HCT116 (cell line): ENCODE measurements at places on chromosomes 7 and 10. TPM values are rescaled to one million over a fixed set of nuclear protein-coding genes. Genes with fewer than 3 reads are reported as not detected.

MRLN gene
- total RNA-seq, result not detected

ASZ1 gene
- total RNA-seq, result not detected

LIPJ gene
- not detected for total RNA-seq

SPDYE2 gene
- not detected for total RNA-seq

SNX13 gene
- total RNA-seq, result 33.4 TPM

LIPN gene
- not detected for total RNA-seq

SLC18A3 gene
- not detected for total RNA-seq

GRCh38 chr10:48575901-48576300 lies 29.0 kb downstream of the ARHGAP22 start:
- H3K27ac ChIP-seq, result no peak overlapping the region
- no peaks in the 10 kb centered on the region for H3K27me3 ChIP-seq
- H3K4me1 ChIP-seq, result no peaks in the 10 kb centered on the region
- no peaks in the 10 kb centered on the region for H3K36me3 ChIP-seq

- no peak overlapping the region for H3K4me3 ChIP-seq
- DNase-seq, result no peak
- H3K27me3 ChIP-seq, result no peaks in the 10 kb centered on the region
- H3K4me1 ChIP-seq, result no peaks in the 10 kb centered on the region
- no peaks in the 10 kb centered on the region for H3K36me3 ChIP-seq
- no peak overlapping the region for H3K27ac ChIP-seq
These were observed 155.9 kb upstream of the PHYHIPL start for GRCh38 chr10:59020502-59020901.

DNA sequence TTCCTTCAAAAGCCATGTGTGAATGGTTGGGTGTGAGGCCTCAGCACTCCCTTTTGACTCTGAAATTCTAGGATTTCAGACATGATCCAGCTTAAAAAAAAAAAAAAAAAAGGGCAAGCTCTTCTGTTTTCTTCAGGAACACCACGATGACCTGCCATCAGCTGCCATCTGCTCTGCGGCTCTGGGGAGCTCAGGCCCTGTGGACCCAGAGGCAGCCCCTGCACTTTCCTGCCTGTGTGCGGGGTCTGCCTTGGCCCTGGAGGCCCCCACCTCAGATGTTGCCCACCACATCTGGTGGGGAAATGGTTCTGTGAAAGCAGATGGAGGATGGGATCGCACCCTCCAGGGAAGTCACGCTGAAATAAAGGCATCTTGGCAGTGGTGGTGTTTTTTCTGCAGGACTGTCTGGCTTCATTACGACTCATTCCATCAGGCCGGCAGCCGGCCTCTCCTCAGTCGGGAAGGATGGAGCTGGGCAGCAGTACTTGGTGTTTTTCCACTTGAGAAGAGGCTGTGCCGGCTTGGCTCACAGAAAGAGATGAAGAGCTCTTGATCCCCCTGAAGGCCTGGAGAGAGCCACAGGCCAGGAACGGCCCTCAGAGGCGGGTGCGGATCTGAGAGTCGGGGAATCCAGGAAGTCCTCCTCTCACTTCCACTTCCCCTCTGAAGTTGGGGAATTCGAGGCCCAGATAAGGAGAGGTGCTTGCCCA lies 66.1 kb upstream of the AQP1 start:
- no peak for DNase-seq
- no peak overlapping the region for H3K4me3 ChIP-seq

DNA sequence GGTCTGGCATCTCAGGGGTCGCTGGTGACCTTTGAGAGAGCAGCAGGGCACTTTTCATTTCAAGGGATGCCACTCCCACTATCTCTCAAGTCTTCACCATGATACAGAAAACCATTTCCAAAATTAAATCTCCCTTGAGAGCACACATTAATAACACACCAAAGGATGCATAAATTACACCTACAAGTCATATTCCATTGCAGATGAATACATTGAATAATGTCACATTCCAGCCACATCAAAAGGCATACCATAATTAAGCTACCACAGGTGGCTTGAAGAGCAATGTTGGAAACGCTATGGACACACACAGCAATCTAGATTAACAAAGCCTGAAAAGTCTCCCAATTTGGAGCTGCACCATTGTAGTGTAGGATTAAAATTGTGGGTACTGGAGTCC lies 353.3 kb upstream of the ZMIZ1 start:
- H3K27ac ChIP-seq, result no peak overlapping the region
- no peak overlapping the region for H3K4me3 ChIP-seq
- DNase-seq, result no peak
- H3K4me1 ChIP-seq, result no peaks in the 10 kb centered on the region

DNA sequence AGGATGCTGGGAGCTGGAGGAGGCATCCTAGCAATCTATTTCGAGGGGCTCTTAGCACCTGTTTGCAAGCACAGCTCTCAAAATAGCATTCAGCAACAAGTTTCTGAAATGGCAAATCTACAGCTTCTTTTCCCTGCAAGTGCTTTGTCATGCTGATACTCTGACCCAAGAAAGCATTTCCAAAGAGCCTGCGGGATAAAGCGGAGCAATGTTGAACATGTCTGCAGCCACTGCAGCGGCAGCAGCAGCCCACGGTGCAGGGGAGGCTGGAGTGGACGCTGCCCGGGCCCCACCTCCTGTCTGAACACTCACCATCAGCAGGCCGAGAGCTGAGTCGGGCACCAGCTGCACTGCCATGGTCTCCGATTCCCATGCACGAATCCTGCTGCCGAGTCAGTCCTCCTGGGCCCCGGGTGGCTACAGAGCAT lies 964 bp downstream of the FRMD4A start:
- H3K27me3 ChIP-seq, result peaks cover 68% of the 10 kb centered on the region
- DNase-seq, result no peak
- no peaks in the 10 kb centered on the region for H3K4me1 ChIP-seq
- H3K36me3 ChIP-seq, result no peaks in the 10 kb centered on the region

DNA sequence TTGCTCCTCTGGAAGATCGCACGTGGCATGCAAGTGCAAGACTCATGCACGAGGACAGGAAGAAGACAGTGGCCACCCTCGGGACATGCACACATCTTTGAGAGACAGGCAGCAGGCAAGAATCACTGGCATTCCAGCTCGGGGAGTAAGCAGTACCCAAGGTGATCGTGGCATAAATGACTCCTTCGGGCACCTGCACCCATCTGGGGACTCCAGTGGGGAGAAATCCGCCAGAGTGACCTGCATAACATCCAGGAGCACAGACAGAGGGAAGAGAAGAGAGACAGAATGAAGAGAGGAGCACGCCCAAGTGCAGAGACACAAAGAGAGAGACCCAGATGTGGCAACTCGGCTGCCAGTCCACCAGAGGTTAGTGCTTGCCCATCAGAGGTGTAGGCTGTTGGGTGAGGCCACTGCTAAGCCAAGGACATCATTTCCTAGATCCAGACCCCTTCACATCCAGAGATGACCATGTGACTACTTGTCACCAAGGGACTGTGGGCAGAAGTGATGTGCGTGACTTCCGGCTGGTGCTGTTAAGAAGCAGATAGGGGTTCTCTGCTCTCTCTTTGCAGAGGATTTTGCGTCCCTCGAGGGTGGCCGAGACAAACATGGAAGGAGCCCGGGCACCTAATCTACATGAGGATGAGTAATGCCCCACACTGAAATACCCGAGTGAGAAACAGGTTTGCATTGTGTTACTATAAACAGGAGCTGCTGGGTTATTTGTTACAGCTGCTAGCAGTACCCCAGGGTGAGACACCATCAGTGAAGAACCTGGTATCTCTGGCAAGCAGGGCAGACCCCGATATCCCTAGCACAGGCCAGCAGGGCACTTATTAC lies 80.6 kb downstream of the VWA2 start:
- H3K4me3 ChIP-seq, result no peak overlapping the region
- no peak for DNase-seq
- no peaks in the 10 kb centered on the region for H3K36me3 ChIP-seq

- H3K4me1 ChIP-seq, result no peaks in the 10 kb centered on the region
- no peak overlapping the region for H3K4me3 ChIP-seq
- no peak overlapping the region for H3K27ac ChIP-seq
- no peaks in the 10 kb centered on the region for H3K27me3 ChIP-seq
- peaks cover 4% of the 10 kb centered on the region for H3K36me3 ChIP-seq
- no peak for DNase-seq
These were observed 31.5 kb downstream of the LMOD2 start for GRCh38 chr7:123687161-123687560.

GRCh38 chr10:31929261-31930022 lies 811 bp upstream of the ARHGAP12 start:
- DNase-seq, result no peak
- H3K4me3 ChIP-seq, result peak overlapping the region; percentile 81
- H3K4me1 ChIP-seq, result peaks cover 58% of the 10 kb centered on the region
- H3K27me3 ChIP-seq, result no peaks in the 10 kb centered on the region
- H3K27ac ChIP-seq, result peak overlapping the region; percentile 98
- H3K36me3 ChIP-seq, result no peaks in the 10 kb centered on the region

GRCh38 chr10:124717911-124718741 lies 26.1 kb downstream of the FAM53B start:
- H3K4me3 ChIP-seq, result no peak overlapping the region
- peaks cover 7% of the 10 kb centered on the region; the same call in 1 of the 2 replicates for H3K4me1 ChIP-seq
- no peaks in the 10 kb centered on the region for H3K27me3 ChIP-seq

- no peak for DNase-seq
- peaks cover 5% of the 10 kb centered on the region; the same call in 1 of the 2 replicates for H3K36me3 ChIP-seq
- no peak overlapping the region for H3K27ac ChIP-seq
- H3K27me3 ChIP-seq, result no peaks in the 10 kb centered on the region
- no peak overlapping the region for H3K4me3 ChIP-seq
These were observed 40.3 kb downstream of the RGS10 start for GRCh38 chr10:119502209-119502608.

DNA sequence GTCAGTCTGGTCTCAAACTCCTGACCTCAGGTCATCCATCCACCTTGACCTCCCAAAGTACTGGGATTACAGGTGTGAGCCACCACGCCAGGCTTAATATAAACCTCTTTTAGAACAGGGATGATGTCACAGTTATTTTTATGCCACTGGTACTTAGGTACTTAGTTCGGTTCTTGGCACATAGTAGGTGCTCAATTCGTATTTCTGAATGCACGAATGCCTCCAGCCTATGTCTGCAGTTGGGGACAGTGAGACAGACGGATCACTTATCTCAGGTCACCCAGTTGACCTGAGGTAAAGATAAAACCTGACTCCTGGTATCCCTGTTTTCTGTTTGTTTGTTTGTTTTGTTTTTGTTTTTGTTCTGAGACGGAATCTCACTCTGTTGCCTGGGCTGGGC lies 6.1 kb upstream of the NAT16 start:
- no peaks in the 10 kb centered on the region for H3K36me3 ChIP-seq
- DNase-seq, result no peak
- H3K4me1 ChIP-seq, result peaks cover 6% of the 10 kb centered on the region; the same call in 1 of the 2 replicates
- no peaks in the 10 kb centered on the region for H3K27me3 ChIP-seq
- H3K27ac ChIP-seq, result no peak overlapping the region

- H3K27me3 ChIP-seq, result no peaks in the 10 kb centered on the region
- H3K4me1 ChIP-seq, result peaks cover 73% of the 10 kb centered on the region
- H3K27ac ChIP-seq, result peak overlapping the region; percentile 16; the same call in 1 of the 2 replicates
- peaks cover 38% of the 10 kb centered on the region; the same call in 1 of the 2 replicates for H3K36me3 ChIP-seq
- H3K4me3 ChIP-seq, result no peak overlapping the region
These were observed 106.5 kb downstream of the TCF7L2 start for GRCh38 chr10:113056441-113057021.

DNA sequence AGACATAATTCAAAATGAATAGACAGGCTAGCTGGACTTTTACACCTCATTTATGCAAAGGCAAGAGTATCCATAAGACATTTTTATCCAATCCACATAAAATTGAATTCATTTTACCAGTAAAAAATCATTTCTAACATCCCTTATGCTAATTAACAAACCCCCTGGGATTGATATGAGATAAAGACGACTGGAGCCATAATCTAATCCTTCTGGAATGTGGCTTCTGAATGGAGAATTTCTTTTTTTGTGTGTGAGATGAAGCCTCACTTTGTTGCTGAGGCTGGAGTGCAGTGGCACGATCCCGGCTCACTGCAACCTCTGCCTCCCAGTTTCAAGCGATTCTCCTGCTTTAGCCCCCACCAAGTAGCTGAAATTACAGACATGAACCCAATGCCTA lies 90.4 kb downstream of the AKR1D1 start:
- no peaks in the 10 kb centered on the region for H3K27me3 ChIP-seq
- no peak overlapping the region for H3K27ac ChIP-seq

- no peak overlapping the region for H3K4me3 ChIP-seq
- H3K4me1 ChIP-seq, result no peaks in the 10 kb centered on the region
- DNase-seq, result no peak
- no peaks in the 10 kb centered on the region for H3K36me3 ChIP-seq
- H3K27ac ChIP-seq, result no peak overlapping the region
These were observed 315.3 kb downstream of the PTEN start for GRCh38 chr10:88178758-88179157.

DNA sequence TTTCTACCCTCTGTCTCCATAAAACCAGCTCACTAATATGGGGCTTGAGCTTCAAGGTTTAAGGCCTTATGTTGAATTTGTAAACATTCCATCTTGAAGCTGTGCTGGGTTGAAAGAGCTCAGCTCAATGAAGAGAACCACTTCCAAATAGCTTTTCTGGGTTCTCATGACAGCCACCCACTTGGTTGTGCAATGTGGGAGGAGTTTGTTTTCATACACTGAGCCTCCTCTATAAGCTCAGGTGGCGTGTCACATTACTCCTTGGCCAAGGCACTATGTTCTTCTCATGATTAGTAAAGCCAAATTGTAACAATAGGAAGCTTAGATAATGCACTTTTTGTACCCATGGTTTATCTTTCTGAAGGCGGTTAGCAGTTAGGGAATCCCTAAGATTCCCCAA lies 265.6 kb downstream of the PTEN start:
- H3K36me3 ChIP-seq, result no peaks in the 10 kb centered on the region
- H3K4me1 ChIP-seq, result peaks cover 5% of the 10 kb centered on the region; the same call in 1 of the 2 replicates
- DNase-seq, result no peak
- no peak overlapping the region for H3K4me3 ChIP-seq

- peaks cover 29% of the 10 kb centered on the region for H3K4me1 ChIP-seq
- H3K27ac ChIP-seq, result peak overlapping the region; percentile 68
- peaks cover 9% of the 10 kb centered on the region; the same call in 1 of the 2 replicates for H3K36me3 ChIP-seq
- H3K4me3 ChIP-seq, result no peak overlapping the region
These were observed 21.2 kb downstream of the ZNF680 start for GRCh38 chr7:64541438-64542359.

DNA sequence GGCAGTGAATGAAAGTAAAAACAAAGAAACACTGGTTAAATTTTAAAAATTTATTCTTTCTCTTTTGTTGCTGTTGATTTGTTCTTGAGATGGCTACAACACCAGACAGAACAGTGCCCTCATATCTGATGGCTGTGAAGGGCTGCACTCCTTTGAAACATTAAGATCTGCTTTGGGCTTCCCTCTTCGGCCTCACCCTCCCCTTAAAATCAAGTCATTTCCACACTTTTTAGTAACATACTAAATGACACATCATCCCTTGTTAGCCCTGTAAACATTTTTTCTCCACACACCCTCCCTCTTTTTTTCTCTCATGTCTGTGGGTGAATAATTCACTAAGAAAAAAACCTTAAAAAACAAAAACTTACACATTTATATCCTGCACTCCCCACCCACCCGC lies 16.4 kb downstream of the IRF5 start:
- H3K27me3 ChIP-seq, result no peaks in the 10 kb centered on the region
- H3K4me1 ChIP-seq, result no peaks in the 10 kb centered on the region

- H3K27me3 ChIP-seq, result no peaks in the 10 kb centered on the region
- 0 out of 2 replicates have a peak, but pooled peaks cover 4% of the 10 kb centered on the region for H3K36me3 ChIP-seq
- DNase-seq, result no peak
- H3K27ac ChIP-seq, result peak overlapping the region; percentile 75
- H3K4me3 ChIP-seq, result peak overlapping the region; percentile 95
These were observed 370 bp downstream of the TMEM60 start for GRCh38 chr7:77797734-77798393.
